ENCODE measurements at places on chromosomes 3 and 15.

DNA sequence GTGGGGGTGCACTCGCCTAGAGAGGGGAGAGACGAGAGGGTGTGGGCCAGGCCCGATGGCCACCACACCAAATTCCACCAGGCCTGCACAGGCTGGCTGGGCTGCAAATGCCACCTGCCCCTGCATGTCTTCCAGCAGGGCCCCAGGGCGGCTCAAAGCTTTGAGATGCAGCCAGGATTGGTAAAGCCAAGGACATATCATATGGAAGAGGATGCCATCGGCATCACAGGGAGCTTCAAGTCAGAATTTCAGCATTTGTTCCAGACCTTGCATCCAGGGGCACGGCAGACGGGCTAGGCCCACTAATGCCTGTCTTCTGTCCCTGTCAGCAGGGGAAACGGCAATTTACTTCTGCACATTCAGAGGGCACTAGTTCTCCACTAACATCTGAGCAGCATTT is 97.8 kb downstream of the NUP210 start:
- DNase-seq, result no peak

DNA sequence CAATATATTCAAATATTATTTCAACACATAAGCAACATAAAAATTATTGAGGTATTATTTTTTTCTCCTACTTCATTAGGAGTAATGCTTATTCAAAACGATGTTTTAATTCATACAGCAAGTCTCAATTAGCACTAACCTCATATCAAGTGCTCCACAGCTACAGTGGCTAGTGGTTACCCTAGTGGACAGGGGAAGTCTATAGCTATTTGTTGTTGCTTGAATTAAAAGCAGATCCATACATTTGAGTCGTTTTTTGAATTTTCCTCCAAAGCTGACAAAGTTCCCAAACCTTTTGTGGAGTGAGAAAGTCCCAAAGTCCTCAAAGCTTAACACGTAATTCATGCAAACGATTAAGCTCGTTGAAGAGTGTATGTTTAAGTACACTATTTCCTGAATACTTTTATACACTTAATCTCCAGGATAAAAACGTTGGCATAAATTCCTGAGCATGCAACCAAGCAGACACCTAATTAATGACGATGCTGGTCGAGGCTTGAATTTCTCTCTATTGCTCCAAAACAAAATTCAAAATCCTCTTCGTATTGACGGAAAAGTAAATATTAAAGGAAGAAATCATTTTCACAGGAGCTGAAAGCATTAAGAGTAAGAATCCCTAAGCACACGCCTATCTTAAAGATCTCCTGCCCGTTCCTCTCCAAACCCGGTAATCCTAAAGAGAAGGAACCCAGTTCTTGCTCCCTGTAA is 985 bp downstream of the VPS13C start:
- DNase-seq, result no peak

DNA sequence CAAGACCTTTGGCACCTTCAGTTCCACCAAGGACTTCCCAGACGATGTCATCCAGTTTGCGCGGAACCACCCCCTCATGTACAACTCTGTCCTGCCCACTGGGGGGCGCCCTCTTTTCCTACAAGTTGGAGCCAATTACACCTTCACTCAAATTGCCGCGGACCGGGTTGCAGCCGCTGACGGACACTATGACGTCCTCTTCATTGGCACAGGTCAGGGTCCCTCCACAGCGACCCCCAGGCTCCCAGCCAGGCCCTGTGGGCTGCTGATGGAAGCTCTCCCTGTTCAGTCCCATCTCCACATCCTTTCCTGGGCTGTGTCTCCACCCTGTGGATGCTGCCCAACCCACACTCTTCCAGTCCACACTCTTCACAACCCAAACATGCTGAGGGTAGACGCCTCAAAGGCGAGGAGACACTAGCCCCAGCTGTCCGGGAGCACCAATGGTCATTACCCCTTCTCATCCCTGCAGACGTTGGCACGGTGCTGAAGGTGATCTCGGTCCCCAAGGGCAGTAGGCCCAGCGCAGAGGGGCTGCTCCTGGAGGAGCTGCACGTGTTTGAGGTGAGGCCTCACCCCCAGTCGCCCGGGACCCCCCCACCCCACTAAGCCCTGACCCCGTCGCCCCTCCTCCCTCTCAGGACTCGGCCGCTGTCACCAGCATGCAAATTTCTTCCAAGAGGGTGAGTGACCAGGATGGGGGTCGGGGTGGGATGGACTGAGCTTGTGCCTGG is 4.3 kb upstream of the LSMEM2 start:
- peak; percentile 70 for DNase-seq

DNA sequence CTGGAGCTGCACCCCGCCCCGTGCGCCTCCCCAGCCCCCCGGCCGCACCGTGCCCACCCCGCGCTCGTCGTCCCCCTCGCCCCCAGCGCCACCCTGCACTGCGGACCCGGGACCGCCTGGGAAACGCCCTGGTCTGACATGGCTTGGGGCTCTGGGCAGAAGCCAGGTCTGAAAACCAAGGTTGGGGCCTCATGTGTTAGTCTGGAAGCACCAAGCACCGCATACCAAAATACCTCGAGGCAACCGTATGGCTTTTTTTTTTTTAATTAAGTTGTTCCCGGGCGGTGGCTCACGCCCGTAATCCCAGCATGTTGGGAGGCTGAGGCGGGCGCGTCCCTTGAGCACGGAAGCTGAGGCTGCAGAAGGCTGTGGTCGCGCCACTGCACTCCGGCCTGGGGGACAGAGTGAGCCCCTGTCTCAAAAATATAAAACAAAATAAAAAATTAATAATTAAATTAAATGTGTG is 91.5 kb upstream of the CHD2 start:
- DNase-seq, result peak; percentile 14

DNA sequence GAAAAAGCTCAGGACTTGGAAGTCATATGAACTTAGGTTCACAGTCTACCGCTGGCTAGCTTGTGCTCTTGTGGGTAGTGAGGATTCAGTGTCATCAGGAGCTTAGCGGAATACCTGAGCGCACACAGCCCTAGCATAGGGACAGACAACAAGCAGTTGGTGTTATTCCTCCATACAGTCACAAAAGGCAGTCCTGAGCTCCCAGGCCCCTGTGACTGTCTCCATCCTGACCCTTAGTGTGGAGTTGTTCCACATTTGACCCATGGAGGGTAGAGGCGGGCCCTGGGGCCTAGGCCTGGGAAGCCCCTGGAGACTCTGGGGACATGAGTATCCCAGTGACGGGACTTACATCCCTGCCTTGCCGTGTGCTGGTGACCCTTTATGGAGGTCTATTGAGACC is 131.5 kb upstream of the PLXNA1 start:
- no peak for DNase-seq

GRCh38 chr3:55235416-55235815 is 251.7 kb downstream of the WNT5A start:
- DNase-seq, result no peak

GRCh38 chr15:71921191-71921590 is 110.8 kb downstream of the NR2E3 start:
- DNase-seq, result no peak

GRCh38 chr15:92947071-92947730 is 47.1 kb downstream of the CHD2 start:
- no peak for DNase-seq

DNA sequence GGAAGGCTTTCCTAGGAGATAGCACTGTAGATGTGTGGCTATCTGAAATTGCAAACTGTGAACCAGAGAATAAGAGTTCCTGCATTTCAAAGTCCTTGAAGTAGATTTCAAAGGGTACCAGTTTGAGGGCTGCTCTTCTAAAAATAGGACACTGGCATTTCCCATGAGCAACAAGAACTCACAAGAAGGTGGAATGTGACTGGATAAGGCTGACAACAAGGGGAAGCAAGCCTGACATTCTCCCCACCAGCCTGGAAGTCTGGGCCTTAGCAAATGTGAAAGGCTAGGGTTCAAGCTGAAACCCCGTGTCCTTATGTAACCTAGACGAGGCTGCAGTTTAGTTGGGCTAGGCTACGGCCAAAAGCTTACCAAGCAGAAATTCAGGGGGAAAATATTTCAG is 18.7 kb upstream of the TJP1 start:
- DNase-seq, result no peak

DNA sequence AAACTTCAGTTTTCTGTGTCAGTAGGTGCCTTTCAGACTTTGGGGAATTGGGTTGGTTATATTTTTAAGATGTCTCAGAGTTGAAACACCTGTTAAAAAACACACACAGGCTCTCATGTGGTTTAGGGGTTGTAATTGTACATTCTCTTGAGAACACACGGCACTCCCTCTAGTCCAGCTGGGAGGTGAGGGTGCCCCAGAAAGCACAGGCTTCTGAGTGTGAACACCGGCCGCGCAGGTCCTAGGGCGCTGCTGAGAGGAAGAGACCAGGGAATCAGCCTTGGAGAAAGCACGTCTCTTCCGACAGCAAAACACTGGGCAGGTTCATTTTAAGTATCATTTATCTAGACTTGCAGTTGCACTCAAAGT is 68.0 kb upstream of the RPL35A start:
- no peak for DNase-seq

DNA sequence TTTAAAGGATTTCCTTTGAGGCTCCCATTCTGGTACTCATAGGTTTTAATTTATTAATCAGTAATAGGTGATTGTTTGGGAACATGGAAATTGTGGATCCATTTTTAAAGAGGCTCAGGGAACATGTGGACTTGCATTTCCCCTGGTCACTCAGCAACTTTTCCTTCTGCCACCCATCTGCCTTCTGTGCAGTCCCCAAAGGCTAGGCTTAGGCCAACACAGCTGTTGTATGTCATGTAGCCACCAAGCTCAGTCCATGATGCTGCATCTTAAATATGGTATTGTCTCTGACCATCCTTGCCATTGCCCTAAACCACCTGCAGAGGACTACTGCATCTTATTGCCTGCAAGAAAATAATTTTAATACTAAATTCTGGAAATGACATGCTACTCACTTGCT is 416.7 kb upstream of the SEMA6D start:
- no peak for DNase-seq

- no peak for DNase-seq
These were observed 61.8 kb downstream of the SLC9A9 start for GRCh38 chr3:143786219-143787191.

GRCh38 chr15:49895347-49896223 is 223.4 kb downstream of the ATP8B4 start:
- DNase-seq, result no peak

DNA sequence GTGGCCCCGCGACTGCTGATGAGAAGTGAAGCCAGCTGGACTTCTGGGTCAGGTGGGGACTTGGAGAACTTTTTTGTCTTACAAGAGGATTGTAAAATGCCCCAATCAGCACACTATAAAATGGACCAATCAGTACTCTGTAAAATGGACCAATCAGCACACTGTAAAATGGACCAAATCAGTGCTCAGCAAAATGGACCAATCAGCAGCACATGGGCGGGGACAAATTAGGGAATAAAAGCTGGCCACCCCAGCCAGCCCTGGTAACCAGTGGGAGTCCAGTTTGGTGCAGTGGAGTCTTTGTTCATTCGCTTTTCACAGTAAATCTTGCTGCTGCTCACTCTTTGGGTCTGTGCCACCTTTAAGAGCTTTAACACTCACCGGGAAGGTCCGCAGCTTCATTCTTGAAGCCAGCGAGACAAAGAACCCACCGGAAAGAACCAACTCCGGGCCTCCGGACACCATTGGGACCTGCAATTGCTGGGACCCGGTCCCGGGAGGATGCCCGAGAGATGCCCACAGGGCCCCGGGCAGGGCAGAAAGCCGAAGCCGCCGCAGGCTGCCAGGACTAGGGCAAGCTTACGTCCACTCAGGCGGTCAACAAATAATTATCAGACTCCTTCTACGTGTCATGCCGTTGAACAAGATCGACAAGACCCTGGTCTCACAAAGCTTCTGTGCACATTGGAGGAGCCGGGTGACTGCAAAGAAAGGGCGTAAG is 8.3 kb upstream of the NR2E3 start:
- DNase-seq, result no peak

DNA sequence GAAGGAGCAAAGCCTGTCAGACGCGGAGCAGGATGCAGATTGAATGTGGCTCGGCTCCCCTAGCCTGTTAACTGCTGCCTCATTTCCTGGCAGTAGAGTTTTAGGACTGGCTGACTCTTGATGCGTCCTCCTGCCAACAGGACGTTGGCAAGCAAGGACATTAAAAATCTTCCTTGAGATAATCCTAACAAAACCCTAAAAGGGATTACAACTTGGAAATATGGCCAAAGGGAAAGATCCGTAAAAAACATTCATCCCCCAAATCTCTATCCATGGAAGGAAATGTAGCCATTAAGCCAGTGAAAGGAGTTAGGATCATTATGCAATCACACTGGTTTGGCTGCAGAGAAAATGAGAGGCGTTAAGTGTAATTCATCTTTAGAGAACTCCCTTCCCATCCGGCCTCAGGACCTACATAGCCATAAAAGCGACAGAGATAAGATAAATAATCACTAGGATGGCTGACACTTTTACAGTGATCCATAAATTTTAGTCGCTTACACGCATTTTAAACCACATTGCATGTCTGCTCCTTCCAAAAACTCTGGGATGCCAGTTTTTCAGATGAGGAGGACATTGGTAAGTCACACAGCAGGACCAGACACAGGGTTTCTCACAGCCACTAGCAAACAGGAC is 44.5 kb upstream of the C3orf80 start:
- DNase-seq, result no peak

DNA sequence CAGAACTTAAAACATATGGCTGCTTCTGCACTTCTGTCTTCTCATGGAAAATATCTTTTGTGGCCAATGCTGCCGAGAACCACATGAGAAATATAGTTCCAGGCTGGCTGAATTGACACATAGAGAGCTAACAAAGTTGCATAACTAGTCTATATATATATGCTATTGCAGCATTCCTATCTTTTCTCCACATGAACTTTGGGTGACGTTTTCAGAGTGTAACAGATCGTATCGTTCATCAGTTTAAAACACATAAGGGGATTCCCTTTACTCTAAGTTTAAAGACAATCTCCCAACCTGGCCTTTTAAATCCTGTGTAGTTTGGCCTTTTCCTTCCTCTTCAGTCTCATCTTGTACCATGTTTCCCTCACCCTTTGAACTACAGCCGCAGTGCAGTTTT is 394.2 kb upstream of the CBLB start:
- no peak for DNase-seq

DNA sequence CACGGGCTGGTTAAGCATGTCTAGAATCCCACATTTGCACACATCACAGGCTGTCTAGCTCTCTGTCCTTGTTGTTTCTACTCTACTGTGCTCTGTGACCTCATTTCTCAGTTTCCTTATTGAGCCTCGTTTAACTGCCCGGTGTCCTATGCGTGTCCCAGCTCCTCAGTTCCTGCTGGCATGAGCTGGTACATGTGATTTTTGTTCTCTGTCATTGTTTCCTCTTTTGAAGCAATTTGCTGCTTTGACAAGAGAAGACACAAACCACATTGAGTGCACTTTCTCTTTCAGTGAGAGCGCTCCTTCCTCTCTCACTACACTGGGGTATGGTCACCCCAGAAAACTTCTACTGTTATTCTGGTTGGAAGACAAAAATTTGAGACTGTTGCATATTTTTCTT is 563.5 kb downstream of the PDCD6IP start:
- no peak for DNase-seq

- DNase-seq, result no peak
These were observed 110.9 kb downstream of the VGLL3 start for GRCh38 chr3:86880066-86880465.

GRCh38 chr3:120350401-120350941 is 1.3 kb upstream of the LRRC58 start:
- DNase-seq, result no peak

- no peak for DNase-seq
These were observed 749.8 kb downstream of the NAALADL2 start for GRCh38 chr3:175608911-175609310.

Data from central memory CD8-positive, alpha-beta T cell (primary cell).